ENCODE measurements at places on chromosomes 11 and 22.

DNA sequence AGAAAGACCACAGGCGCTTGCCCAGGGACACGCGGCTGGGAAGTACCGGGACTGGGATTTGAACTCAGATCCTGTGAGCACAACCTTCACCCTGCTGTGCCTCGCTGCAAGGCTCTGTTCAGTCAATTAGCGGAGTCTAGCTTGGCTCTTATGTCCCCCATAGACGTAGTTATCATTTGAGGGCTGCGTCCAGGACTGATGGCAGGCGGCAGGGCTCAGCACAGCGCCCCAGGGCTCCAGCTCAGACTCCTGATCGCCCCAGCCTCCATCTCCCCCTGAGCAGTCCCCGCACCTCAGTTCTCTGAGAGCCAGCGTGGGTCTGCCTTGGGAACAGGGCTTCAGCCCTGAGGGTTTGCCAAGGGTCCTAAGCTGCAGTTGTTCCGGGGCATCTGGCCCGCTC, 19.8 kb downstream of the MRGPRG start:
- DNase-seq: no peak

GRCh38 chr22:36644333-36644757, 59.2 kb downstream of the CACNG2 start:
- no peak for DNase-seq

- DNase-seq: no peak
These were observed 285.2 kb downstream of the METTL15 start for GRCh38 chr11:28393348-28393747.

DNA sequence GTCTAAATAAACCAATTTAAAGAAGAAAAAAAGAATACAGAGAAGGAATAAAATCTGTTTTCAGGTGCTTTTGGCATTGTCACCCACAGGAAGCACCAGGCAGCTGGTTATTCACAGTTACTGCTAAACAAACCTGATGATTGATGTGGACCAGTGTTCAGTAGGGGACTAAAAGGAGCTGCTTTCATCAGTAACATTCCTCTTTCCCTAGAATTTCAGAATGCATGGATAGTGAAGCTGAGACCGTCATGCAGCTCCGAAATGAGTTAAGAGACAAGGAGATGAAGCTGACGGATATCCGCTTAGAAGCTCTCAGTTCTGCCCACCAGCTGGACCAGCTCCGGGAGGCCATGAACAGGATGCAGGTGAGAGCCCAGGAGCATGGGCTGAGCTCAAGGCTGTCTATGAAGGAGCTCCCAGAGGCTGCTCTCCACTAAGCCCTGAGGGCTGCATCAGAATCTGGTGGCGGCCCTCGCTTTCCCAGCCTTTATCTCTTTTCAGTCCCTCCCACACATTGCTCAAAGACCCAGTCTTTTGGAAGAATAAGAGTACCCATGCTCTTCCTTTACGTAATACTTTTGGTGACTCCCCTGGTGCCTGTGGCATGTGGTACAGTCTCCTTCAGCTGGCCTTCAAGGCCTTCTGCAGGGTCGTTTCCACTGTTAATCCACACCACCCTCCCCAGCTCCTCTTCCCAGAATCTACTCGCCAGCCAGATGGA, 69.5 kb downstream of the DBX1 start:
- DNase-seq: no peak

DNA sequence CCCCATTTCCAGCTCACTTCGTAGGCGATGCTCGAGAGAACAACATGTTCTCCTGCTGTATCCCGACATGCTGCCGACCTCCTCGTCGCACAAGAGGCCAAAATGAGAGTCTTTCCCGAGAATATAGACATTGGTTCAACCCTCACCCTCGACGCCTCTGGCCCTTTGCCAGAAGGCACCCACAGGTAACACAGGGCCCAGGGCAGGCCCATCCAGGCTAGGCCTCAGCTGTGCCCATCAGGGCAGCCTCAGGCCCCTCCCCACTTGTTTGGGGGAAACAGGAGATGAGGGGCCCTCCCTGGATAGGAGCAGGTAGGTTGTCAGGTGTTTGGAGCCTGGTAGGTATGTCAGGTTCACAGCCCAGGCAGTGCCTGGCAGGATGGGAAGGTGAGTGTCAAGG, 2.7 kb upstream of the RGL4 start:
- no peak for DNase-seq

- no peak for DNase-seq
These were observed 131.1 kb downstream of the MPPED1 start for GRCh38 chr22:43542681-43543521.

- DNase-seq: no peak
These were observed 66.2 kb upstream of the CSNK1E start for GRCh38 chr22:38383417-38383816.

DNA sequence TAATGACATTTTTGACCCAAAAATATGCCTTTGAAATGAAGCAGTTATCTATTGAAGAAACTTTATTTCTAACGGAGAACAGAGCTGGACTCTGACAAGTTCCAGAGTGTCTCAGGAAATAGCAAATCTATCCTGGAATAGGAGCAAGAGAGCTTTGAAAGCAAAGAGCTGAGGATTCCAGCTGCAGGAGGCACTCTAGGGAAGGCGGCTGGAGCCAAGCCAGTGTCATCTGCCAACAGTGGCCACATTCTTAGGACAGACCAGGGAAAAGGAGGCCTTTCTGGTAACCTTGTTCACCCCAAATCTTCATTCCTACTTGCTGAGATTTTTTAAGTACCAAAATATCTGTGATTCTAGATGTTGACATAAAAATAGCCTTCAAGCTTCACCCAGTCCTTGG, 493.5 kb upstream of the B3GAT1 start:
- DNase-seq: no peak

GRCh38 chr11:57604296-57605027, 7.0 kb downstream of the SERPING1 start:
- no peak for DNase-seq

DNA sequence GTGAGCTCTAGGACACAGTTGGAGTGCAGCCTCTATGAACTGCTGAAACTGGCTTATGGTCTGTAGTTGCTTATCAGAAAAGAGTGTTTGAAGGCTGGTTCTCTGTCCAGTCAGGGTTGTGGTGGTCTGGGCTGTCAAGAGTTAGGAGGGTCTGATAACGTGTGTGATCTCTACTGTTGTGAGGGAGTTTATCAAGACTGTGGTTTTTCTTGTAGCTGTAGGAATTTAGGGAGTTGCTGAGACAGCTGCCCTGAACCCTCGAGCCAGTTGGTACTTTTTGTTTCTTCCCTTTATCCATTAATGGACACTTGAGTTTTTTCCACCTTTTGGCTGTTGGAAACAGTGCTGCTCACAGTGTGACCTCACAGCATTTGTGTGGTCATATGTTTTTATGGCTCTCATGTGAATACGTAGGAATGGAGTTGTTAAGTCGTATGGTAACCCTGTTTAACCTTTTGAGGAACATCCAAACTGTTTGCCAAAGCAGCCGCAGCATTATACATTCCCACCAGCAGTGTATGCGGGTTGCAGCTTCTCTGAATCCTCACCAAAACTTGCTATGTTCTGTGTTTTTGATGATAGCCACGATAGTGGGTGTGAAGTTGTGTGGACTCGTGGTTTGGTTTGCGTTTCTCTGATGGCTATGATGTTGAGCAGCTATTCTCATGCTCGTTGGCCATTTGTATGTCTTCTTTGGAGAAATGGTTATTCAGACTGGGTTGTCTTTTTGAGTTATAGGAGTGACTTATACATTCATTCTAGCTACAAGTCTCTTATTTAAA, 20.9 kb upstream of the DGCR8 start:
- DNase-seq: no peak

GRCh38 chr11:30364837-30365482, 42.1 kb downstream of the ARL14EP start:
- no peak for DNase-seq

GRCh38 chr11:86802601-86803051, 2.3 kb downstream of the PRSS23 start:
- DNase-seq: no peak

GRCh38 chr11:85089654-85090053, 537.5 kb downstream of the DLG2 start:
- DNase-seq: no peak

GRCh38 chr11:38476808-38477575, 1879.0 kb upstream of the RAG2 start:
- DNase-seq: no peak

DNA sequence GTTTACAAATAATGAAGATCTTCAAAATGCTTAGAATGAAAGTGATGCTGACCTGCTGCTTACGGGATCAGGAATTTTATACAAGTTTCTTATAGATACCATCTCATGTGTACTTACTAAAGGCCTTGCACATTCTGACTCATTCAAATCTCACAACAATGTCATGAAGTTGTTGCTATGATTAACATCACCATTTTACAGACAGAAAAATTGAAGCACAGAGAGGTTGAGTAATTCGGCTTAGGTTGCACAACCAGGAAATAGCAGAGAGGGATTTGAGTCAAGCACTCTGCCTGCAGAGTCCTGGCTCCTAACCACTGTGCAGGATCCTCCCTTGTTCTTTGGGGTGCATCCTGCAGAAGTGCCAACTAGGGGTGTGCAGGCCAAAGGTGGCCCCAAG, 471.9 kb downstream of the MIAT start:
- no peak for DNase-seq

DNA sequence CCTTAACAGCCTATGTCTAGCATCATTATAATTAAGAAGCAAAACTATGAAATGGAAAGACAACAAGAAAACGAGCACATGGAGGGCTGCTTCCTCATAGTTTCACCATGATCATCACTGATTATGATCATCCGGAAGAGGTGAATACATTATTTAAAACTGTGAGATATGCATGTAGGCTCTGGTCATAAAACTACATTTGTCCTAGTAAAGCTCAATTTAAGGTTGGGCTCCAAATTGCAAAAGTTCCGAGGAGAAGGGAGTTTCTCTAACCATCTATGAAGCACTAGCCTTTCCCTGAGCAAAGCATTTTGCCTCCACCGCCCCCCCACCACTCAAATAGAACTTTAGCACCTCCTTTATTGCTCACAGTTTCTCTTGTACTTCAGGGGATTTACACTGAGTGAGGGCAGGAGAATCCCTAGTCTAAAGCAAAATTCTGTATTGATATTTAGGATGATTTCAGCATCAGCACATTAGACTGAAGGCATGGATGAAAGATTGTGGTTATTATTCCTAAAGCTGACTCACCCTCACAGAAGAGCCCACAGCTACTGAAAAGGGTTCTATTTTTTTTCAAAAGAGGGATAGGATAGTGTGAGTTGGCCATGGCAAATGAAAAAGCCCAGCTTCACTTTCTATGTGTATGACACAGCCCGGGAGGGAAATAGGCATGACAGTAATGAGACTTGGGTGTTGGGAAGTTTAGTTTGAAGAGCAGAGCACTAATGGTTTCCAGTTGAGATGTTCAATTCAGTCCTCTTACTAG, 203.4 kb downstream of the CADM1 start:
- DNase-seq: no peak

DNA sequence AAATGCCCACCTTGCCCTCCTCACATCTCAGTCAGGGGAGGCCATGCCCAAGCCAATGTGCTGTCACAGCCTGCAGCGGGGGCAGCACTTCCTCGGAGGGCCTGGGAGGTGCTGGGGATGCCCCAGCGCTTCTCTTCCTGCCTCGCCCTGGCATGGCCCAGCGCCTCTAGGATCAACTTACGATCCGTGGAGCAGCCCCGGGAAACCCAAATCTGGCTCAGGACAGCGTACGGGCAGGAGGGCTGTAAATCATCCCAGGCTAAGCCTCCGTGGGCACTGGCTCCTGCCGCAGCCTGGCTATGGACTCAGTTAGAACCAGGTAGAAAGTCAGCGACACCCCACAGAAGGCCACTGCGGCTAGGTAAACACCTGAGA, 60.9 kb upstream of the EMID1 start:
- no peak for DNase-seq

- DNase-seq: no peak
These were observed 259.5 kb downstream of the BRD1 start for GRCh38 chr22:49567899-49568750.

GRCh38 chr11:112596324-112596723, 335.7 kb upstream of the PLET1 start:
- no peak for DNase-seq

GRCh38 chr11:44139565-44140330, 44.3 kb downstream of the EXT2 start:
- no peak for DNase-seq

- no peak for DNase-seq
These were observed 76.9 kb downstream of the TENM4 start for GRCh38 chr11:79363861-79364378.

DNA sequence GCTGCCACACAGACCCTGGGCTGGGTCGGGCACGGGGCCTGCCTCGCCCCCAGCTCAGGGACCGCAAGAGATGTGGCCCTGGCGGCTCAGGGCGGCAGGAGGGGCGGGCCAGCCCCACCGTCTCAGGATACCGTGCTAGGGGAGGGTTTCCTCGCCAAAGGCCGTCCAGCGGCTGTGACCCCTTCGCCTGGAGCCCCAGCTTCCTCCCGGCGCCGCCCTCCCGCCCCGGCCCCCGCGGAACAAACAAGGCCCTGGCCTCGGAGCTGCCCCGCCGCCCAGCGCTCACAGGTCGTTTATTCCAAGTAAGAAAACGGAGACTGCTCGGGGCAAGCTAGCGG, 543 bp upstream of the AP2A2 start:
- no peak for DNase-seq

GRCh38 chr11:910044-910588, 494 bp downstream of the CHID1 start:
- no peak for DNase-seq

DNA sequence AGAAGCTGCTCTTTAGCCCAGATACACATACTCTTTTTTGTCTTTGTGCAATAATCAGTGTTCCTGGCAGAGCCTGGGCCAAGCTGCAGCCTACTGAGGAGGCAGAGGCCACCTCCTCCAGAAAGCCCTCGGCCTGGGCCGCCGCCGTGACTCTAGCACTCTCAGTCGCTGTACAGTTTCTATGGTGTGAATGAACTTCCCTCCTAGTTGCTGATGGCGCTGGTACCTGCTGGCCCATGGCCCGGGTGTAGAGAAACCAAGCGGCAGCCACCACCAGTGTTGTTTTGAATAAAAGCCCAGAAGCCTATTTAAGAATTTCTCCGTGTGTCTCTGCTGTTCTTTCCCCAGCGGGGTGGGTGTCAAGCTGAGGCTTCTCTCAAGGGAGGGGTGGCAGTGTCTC, 118.9 kb downstream of the CACNA1I start:
- DNase-seq: no peak

GRCh38 chr22:31239771-31240370, 27.8 kb downstream of the LIMK2 start:
- DNase-seq: no peak

DNA sequence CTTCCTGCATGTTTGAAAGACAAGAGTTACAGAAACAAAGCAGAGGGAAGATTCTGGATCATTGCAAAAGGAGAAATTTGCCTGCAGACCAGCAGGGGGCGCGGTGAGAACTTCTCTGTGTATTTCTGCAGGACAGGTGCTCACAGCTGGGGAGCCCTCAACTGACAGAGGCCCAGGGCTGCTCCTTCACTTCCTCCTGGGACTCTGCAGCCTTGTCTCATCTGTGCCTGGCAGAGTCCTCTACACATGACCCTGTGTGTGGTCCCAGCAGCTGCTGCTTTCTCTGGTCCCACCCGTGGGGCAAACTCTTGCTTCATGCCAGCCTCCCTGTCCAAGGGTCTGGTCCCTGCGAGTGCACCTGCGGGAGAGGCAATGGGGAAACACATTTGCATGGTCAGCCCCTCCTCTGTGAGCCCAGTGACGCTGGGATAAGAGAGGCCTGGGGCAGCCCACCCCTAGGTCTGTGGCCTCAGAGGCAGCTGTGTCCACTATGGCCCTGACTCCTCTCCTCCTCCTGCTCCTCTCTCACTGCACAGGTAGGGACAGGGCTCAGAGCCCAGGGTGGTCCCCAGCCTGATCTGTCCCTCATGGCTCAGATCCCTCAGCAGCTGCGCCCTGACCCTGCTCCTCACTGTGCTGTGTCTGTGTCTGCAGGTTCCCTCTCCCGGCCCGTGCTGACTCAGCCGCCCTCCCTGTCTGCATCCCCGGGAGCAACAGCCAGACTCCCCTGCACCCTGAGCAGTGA, 43.2 kb upstream of the VPREB1 start:
- no peak for DNase-seq

- DNase-seq: no peak
These were observed 19.0 kb downstream of the SEC14L3 start for GRCh38 chr22:30452861-30453260.
